Amygdala (tissue), 56 donors: ENCODE measurements at places on chromosomes 12 and 14.

GRCh38 chr12:19675361-19675760 is 236.1 kb downstream of the AEBP2 start:
- DNase-seq: no peak

- DNase-seq: no peak
Observed at GRCh38 chr12:76927170-76927784, 48.5 kb upstream of the CSRP2 start.

DNA sequence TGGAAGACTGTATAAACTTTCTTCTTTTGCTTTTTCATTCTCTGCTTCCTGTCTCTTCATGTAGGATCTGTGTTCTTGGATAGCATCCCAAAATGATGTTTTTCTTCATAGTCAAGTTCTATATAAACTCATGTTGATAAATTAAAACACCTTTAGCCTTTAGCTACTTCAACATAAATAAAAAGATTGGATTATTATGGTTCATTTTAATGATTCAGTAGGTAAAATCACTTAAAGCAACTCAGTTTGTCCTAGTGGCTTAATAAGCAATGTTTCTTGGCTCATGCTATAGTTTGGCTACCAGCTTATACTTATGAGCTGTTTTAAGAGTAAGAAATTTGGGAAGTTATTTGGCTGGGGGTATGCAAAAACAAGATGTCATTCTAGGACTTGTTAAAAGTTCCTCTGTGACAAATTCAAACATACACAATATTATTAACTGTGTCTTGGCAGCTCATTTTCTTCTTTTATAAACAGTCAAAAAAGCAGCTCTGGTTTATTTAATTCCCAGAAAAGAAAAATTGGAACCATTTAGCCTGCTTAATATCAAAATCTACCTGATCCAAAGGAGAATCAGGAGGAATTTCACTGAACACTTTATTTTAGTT is 111.4 kb downstream of the TMTC3 start:
- no peak for DNase-seq

- DNase-seq: no peak
Observed at GRCh38 chr12:124368421-124369032, 73.6 kb downstream of the RFLNA start.

DNA sequence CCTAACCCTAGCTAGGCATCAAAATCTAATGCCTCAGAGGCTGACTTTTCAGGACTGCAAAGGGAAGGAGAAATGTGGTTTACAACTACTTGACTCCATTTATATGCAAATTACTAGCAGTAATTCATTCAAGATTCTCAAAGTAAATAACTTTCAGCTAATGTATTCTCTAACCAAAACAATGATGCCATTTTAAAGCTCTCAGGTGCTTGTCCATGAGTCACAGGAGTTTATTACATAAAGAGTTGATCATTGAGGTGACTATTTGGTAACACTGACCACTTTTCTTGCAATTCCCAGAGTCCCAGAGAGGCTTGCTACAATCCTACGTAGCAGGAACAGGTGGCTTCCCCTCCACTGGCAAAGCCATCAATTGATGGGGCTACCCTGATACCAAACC is 109.0 kb upstream of the SLC35F4 start:
- no peak for DNase-seq

DNA sequence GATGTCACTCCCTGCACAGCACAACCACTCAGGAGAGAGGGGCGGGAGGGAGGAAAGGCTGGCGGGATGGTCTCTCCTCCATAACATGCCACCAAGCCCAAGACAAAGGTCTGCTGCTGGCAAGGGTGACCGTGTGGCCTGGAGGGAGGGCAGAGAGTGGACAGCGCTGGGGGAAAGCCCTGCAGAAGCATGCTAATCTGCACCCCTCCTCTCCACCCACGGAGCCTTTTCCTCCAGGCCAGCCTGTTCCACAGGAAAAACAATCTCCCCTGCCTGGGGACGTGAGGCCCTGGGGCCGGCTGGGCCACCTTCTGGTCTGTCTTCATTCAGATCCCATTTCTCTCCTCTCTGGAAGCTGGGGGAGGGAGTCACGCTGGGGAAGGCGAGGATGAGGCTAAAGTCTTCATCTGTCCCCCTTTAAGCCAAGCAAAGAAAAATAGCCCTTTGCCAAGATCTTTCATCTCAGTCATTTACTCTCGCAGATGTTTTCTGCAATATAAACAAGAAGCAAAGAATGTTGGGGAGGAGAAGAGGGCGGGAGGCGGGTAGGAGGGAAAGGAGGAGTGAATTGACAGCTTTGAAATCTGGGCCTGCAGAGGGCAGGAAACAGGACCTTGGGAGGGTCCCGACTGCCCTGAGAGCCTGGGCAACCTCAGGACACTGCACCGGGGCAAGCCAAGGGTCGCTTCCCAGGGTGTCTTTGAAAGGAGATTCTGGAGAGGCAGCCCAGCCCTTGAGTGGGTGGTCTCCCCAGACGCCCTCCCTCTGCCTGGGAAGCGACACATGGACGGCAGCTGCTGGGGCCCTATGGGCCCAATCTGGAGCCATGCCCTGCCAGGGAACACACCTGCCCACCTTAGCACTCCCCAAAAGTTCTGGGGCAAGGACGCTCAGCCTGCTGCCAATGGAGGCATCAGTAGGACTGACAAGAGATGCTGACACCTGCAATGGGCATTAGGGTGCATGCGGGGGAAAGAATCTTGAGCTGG is 133.6 kb downstream of the ZFP36L1 start:
- DNase-seq: no peak

- DNase-seq: no peak
Observed at GRCh38 chr12:57461917-57462250, 2.3 kb downstream of the GLI1 start.

DNA sequence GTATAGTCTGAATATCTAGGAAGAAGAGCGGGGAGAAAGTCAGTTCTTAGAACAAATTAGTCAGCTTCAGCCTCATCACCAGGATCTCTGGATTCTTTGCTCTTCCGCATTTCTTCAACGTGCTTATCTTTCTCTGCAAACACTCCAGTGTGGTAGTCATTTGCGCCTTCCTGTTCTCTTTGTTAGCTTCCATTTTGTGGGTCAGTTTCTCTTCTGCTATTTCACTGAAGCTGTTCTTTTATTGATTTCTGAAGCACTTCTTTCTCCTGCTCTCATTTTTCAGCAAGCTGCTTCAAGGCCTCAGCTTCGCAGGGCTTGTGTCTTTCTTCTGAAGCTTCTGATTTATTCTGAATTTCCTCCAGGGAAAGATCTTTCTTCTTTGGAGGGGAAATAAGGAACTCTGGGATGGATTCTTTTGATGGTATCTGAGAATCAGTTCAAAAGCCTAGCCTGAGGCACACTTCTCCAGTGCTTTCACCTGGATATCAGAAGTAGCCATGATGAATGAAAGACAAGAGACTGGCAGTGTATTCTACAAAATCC is 13.5 kb downstream of the AMN1 start:
- DNase-seq: no peak

DNA sequence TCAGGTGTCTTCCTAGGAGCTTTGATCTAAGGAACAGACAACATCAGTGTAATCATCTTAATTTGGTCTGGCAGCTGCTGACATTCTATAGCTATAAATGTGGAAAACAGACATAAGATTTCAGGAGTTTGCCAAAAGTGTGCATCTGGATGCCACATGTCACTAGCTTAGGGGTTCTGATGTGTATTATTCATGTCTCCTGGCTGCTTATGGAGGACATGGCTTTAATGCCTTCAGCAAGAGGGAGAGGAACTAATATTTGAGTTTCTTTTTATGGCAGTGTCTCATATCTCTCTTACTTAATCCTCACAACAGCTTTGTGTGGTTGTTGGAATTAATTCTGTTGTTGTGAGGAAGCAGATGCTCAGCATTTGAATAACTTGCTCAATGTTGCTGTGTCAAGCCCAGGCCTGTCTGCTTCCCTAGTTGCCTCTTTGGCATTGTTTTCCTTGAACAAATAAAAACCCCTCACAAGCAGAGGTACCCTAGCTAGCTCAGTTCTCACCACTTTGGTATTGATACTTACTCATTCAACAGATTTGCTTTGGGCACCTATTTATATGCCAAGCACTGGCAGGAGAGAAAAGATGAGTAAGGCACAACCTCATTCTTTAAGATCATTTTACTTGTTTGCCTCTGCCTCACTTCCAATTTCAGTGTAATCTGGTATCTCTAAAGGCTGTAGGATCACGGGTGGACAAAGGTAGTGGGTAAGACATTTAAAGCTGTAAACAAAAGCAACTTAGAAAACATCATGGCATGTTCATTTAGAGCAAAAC is 39.8 kb upstream of the EID3 start:
- no peak for DNase-seq

DNA sequence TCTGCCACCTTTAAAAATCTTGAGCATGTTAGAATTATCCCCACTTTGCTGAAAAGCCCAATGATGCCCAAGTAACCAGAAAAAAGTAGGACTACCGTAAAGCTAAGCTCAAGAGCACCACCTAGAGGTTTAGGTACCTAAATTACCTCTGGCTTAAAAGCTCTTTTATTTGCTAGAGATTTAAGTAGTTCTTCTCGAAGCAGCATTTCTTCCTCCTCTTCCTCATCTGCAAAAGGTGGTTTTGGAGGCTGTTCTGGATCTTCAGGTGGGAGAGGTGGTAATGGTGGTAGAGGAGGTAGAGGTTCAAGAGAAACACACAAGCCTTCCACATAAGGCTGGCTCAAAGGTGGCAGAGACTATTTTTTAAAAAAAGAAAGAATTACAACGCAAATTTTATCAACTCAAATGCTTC is 26.9 kb downstream of the ZFC3H1 start:
- DNase-seq: no peak

DNA sequence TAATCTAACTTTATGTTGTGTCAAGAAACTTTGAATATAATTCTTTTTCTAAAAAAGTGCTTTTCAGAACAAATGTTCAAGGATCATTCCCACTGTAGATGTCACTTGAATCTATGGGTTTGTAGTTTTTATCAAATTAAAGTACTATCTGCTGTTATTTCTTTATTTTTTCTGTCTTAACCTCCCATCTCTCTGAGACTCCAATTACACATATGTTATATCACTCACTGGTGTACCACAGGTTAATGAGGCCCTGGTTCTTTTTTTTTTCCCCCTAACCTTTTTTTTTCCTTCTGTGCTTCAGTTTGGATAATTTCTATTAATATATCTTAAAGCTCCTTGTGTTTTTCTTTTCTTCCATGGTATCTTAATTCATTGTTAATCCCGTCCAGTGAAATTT is 279.9 kb upstream of the RGS6 start:
- no peak for DNase-seq

- no peak for DNase-seq
Observed at GRCh38 chr14:82528016-82528415, 994.4 kb upstream of the SEL1L start.

- no peak for DNase-seq
Observed at GRCh38 chr12:117014342-117014887, 84.8 kb downstream of the TESC start.

DNA sequence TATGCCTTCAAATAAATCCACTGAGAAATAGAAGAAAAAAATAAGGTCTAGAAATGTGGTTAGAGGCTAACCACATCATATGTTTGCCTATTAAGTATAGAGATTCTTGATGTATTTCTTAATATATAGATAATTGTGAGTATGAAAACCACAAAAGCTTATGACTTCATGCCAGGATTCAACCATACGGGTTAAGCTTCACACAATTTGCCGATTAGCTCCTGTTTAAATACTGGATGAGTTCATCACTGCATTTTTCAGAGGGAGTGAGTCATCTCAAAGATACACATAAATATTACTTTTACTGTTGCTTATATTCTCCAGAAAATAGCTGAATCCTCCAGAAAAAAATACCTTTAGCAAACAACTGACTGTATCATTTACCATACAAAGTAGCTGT is 79.6 kb downstream of the RPL10L start:
- DNase-seq: no peak

- DNase-seq: no peak
Observed at GRCh38 chr14:90900476-90901083, 84.3 kb upstream of the TTC7B start.

DNA sequence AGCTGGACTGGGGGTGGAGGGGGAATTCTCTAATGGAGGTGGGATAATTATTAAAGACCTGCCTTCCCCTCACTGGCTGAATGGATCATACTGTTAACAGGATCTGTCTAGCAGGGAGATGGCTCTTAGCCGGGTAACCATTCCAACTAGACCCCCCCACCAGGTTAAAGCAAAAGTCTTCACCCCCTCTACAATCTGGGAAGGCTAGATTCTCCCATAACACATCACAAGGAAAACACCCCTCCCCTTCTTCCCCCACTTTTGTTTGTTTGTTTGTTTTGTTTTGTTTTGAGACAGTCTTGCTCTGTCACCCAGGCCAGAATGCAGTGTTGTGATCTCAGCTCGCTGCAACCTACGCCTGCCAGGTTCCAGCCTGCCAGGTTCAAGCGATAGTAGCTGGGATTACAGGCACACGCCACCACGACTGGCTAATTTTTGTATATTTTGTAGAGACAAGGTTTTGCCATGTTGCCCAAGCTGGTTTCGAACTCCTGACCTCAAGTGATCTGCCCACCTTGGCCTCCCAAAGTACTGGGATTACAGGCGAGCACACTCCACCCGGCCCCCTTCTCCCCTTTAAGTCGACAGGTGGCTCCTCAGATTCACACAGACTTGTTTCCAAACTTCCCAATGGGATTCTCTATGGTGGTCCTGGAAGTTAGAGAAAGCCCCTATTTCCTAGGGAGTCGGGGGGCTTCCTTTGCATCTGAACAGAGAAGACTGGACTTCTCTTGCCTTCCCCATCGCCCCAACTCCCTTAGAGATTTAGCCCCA is 3.5 kb upstream of the BAZ2A start:
- no peak for DNase-seq

- no peak for DNase-seq
Observed at GRCh38 chr12:94644141-94644979, 6.0 kb downstream of the TMCC3 start.

GRCh38 chr12:71876137-71876799 is 36.7 kb downstream of the TBC1D15 start:
- DNase-seq: no peak

DNA sequence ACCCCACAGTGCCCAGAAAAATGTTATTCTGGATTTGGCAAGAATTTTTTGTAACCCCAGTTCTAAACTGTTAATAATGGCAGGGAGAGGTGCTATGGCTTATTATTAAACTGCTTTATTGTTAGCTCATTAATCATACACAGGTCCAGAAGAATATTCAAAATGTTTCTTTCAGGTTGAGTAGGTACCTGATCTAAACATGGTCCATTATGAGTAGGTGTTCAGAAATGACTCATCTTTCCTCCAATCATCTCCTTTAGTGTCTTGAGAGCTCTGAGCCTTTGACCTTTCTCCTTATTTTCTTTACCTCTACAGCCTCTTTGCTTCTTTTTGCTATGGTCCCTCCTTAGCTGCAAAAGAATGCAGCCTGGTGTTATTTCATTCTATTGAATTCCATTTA is 211.0 kb upstream of the GARIN6 start:
- DNase-seq: no peak

GRCh38 chr12:65432114-65432513 is 153.6 kb downstream of the MSRB3 start:
- no peak for DNase-seq

GRCh38 chr12:90455756-90456155 is 499.2 kb downstream of the CCER1 start:
- no peak for DNase-seq

GRCh38 chr12:76003355-76003638 is 28.3 kb downstream of the PHLDA1 start:
- no peak for DNase-seq

GRCh38 chr12:93139028-93139665 is 210.1 kb upstream of the EEA1 start:
- DNase-seq: no peak
